ENCODE measurements at places on chromosomes 13 and 19.

GRCh38 chr19:22515435-22515834 is 93.3 kb upstream of the ZNF98 start:
- DNase-seq, result no peak

GRCh38 chr13:27964741-27965323 is 4.3 kb downstream of the CDX2 start:
- no peak for DNase-seq

GRCh38 chr19:3784607-3785450 is 1.4 kb downstream of the MATK start:
- DNase-seq, result no peak

DNA sequence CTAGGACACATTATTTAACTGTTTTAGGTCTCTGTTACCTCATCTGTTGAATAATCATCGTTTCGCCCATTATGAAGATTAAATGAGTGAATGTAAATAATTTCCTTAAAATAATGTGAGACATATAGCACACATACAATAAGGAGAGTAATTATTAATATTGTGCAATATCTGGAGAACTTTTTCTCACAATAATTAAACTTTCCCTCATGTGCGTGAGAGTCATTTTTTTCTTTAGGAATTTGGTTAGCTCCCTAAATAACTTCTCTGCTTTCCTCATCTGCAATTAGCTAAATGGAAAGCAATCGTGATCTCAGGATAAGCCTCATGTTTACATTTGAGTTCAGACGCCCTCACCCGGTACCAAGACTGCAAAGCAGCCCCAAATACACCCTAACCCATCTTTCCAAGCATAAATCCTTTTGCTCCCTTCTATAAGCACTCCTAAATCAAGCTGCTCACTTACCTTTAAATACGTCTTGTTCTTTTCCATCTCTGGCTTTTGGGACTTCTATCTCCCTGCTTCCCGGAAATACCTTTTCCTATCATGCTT is 78.8 kb downstream of the MZT1 start:
- DNase-seq, result no peak

DNA sequence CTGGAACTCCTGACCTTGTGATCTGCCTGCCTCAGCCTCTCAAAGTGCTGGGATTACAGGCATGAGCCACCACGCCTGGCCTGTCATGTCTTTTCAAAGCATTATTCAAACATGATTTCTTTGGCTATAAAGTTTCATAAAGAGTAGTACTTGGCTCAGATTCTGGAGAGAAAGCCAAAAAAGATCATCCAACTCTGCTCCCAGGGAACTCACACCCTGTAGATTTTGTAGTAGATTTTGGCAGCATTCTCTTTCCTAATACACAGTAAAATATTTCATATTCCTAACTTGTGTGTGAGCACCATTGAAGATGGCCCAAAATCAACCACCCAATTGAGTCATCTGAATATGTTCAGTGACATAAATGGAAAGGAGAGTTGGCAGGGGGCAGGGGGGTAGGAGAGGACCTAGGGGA is 48.4 kb downstream of the CAB39L start:
- no peak for DNase-seq

DNA sequence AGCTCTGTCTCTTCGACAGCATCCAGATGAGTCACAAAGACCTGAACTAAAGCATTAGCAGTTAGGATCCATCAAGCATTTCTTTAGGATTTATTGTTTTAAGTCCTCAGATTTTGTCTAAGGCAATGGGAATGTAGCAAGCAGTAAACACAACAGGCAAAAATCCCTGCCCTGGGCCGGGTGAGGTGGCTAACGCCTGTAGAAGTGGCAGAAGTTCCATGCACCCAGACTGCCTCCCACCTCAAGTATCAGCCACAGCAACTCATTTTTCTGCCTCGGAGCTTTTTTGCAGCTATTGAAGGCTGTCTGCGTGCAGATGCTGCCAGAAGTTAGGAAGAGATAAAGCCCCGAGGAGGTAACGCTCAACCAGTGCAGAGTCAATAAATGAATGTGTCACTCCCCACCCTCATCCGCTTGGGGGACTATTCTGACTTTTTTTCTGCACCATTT is 47.1 kb upstream of the MRI1 start:
- no peak for DNase-seq

- no peak for DNase-seq
Observed at GRCh38 chr19:50843701-50844221, 10.4 kb upstream of the KLK15 start.

- peak; percentile 17 for DNase-seq
Observed at GRCh38 chr13:78022164-78022877, 103.7 kb upstream of the EDNRB start.

GRCh38 chr13:60435762-60436374 is 38.8 kb downstream of the TDRD3 start:
- no peak for DNase-seq

- no peak for DNase-seq
Observed at GRCh38 chr19:45508417-45508860, 1.2 kb downstream of the VASP start.

DNA sequence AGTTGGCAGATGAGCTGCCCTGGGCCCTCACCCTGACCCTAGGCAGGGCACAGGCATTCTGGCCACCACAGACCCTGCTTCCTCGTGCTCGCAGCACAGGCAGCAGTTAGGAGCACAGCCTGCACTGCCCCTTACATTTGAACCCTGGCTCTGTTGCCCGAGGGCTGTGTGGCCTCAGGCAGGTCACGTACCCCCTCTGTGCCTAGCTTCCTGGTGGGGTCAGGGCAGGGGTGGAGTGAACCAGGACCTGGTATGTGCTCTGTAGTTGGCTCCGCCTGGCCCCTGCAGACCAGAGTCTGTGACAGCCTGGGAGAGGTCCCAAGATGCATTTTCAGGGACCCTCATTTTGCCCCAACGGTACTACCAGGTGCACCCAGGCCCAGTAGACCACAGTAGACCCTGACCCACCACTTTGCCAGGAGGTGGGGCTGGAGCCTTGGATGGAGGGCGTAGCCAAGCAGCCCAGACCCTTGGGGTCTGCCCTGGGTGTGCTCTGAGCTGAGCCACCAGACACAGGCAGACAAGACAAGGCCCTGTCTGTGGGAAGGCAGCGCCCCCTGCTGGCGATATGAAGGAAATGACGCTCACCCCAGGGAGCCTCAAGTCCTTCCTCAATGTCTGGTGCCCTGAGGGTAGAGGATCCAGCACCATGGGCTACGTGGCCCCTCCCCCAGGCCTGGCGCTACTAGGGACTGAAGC is 9.1 kb downstream of the LYL1 start:
- peak; percentile 95 for DNase-seq

DNA sequence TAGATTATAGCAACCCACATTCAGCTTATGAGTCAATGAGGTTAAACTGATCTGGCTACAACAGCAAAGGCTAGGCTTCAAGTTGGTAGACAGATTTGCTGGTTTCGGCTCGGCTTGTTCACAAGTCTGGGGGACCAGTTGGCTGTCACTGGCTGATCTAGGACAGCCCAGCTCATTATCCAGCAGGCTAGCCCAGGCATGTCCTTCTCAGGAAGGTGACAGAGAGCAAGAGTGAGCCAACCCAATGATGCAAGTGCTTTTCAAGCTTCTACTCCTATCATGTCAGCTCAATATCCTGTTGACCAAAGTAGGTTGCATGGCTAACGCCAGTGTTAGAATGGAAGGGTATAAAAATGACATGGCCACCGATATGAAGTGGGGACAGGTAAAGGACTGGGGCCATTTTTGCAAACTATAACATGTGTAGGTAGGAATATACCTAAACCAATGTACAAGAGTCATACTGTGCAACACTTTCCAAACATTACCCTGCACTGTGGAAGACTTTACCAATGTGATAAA is 220.9 kb upstream of the SOX21 start:
- no peak for DNase-seq

DNA sequence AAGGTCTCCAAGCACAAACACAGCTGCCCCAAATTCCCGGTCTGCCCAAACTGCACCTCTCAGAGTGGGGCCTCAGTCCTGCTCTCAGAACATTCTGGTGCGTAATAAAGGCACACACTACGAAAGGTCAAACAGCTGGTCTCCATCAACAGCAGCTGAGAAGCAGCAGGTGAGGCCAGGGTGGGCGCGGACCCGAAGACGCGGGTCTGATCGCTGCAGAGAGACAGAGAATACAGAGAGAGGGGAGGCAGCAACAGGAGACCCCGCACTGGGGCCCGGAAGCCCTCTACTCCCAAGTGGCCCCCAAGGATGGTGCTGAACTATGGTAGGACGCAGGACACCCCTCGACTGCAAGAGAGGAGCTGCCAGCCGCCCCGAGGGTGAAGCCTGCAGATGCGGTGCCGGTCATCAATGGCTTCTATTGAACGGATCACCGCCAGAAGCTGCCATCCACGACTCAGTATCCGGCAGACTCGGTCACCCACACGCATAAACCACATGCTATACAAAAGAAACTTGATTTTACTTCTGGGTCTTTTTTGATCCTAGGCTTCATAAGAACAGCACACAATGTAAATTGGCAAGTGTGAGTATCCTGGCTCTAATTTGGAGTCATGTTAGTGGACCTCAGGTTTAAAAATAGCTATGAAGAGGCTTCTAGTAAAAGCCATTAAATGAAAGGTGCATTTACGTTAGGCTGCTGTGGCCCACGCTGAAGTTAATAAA is 33.4 kb downstream of the STK24 start:
- DNase-seq, result no peak

GRCh38 chr13:34748073-34748472 is 194.0 kb upstream of the NBEA start:
- DNase-seq, result no peak

GRCh38 chr13:84662491-84662890 is 780.2 kb upstream of the SLITRK1 start:
- DNase-seq, result no peak

DNA sequence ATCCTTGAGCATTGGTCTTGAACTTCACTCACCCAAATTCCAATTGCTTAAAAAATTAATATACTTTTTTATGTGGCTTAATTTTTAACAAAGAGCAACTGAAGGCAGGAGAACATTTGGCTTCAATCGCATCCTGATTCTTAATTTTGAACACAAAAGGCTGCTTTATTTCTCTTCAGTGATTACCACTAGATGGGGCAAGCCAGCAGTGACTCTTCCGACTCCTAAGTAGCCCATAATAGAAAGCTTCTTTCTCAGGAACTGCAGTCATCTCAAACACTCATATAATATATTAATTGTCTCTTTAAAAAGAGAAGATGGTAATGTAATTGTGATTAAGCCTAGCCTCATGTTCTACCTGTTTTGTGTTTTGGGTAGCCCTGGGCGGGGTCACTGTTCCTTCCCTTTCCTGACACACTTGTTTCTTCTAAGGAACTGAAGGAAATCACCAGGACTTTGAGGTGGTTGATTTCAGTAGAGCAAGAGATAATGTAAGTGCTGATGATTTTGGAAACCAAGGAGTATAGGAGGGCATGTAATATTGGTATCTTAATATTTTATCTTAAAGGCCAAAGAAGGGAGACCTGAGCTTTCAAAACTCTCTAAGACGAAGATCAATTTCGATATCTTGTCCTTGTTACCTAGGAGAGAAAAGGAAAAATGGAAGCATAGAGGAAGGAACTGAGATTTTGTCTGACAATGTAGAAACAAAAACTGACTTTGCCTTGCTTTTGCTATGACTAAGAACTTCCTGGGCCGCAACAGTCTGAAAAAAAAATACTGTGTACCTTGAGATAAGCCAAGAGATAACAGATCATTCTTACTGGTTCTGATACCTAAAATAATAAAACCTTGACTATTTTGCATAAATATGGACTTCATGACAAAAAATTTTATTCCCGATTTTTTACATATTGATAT is 73.1 kb downstream of the TNFSF13B start:
- no peak for DNase-seq

- DNase-seq, result no peak
Observed at GRCh38 chr13:32403108-32403507, 24.8 kb downstream of the N4BP2L1 start.

GRCh38 chr13:33409673-33410510 is 124.3 kb upstream of the STARD13 start:
- no peak for DNase-seq

DNA sequence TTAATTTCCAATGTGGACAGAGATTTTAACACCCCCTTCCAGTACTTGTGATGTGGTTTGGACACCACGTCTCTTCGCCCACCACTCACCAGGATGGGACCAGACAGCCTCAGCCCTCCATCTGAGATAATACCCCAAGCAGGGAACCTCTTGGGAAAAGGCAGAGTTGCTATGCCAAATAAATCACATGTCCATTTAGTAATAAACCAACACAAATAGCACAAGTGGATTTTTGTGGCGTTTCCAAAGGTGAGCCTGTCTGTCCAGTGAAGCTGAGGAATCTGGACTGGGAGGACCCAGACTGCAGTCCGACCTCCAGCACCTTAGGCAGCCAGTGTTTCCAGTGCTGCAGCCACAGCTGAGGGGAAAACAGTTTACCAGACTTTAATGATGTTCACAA is 34.1 kb upstream of the GAS6 start:
- DNase-seq, result no peak

DNA sequence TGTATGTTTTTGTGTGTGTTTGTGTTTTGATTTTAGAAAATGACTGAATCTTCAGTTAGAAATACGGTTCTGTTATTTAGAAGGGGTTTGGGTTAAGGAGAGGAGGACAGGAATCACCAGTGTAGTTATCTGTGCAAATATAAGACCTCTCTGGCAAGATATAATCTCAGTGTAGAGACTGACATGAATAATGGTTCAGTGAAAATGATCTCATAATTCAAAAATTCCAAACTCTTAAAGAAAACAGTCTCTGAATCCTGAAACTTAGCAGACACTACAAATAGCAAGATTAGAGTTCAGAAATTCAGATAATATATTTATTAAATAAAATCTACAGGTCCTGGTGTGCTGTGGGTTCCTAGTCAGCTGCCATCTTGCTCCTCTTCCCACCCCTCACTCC is 73.5 kb downstream of the PDS5B start:
- no peak for DNase-seq

GRCh38 chr13:79782541-79783205 is 301.7 kb downstream of the NDFIP2 start:
- no peak for DNase-seq

DNA sequence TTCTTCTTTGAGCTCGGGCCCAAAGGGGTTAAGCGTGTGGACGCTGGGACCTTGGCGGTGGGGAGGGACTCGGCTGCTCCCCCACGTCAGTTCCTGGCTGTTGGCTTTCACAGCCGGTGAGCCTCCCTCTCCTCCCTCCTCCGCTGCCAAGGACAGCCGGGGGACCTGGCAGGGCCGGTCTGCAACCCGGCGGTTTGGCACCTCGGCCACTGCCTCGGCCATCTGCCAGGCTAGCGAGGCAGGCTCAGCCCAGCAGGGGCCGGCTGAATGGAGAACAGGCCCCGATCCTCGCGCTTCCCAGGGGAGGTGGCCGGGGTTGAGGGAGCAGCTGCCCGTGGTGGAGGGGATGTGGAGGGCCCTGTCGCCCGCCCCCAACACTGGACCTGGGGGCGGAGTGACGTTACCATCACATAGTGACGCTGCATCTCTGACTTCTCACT is 5.0 kb downstream of the TLE5 start:
- DNase-seq, result no peak

GRCh38 chr19:17074634-17075034 is 618 bp downstream of the HAUS8 start:
- no peak for DNase-seq

GRCh38 chr19:45952686-45953505 is 20.8 kb downstream of the NOVA2 start:
- DNase-seq, result no peak
